ENCODE measurements at places on chromosomes 5 and 9.

GRCh38 chr9:16422114-16422513 is 448.4 kb downstream of the BNC2 start:
- DNase-seq = no peak

- DNase-seq = no peak
Measured at GRCh38 chr9:121650217-121651007, 1.0 kb upstream of the DAB2IP start.

DNA sequence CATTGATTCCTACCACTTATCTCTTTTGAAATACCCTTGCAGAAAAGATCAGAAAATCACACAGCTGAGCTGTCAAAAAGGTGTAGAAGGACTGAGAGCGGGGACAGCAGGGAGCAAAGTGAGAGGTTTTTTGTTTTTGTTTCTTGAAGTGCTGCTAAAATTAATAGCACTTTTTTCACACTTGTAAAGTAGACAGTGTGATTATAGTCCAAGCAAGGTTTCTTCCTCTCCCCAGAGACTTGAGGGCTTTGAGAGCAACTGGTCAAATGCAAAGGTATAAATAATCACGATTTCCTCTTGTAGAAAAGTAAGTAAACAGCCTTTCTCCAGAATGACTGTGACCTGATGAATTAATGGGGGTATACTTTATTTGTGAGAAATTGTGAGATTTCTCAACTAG is 326.9 kb downstream of the ZNF608 start:
- no peak for DNase-seq

DNA sequence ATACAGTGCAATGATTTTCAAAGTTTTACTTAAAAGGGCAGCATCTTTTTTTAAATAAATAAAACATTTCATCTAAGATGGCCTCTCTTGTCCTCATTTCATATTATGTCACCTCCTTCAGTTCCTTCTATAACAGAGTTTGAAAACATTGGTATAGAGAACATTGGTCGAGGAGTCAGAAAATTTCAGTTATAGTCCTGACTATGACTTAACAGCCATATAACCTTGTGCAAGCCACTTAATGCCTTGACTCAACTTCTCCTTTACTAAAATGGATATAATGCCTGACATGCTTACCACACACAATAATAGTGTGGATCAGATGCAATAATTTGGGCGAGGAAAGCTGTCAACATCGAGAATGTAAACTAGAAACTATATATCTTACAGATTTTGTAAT is 22.6 kb downstream of the SSBP2 start:
- DNase-seq = no peak

DNA sequence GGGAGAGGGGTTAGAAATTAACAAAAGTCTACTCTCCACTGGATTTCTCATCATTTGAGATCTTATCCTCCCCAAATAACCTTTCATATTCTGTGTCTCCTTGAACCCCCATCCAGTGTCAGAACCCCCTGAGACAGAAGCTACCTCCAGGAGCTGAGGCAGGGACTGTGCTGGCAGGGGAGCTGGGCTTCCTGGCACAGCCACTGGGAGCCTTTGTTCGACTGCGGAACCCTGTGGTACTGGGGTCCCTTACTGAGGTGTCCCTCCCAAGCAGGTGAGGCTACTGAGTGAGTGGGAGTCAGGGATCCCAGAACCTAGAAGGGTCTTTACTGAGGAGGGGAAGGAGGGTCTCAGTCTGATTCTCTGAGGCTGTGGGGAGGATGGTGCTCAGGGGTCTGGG is 1.9 kb downstream of the SLC4A9 start:
- DNase-seq = no peak

Measured in naive thymus-derived CD4-positive, alpha-beta T cell (primary cell).